Cardiac muscle cell (in vitro differentiated cells and primary cell): ENCODE measurements at places on chromosomes 6 and 20. TPM values are rescaled to one million over a fixed set of nuclear protein-coding genes. Genes with fewer than 3 reads are reported as not detected.

BPI gene
- not detected in 2 replicates for total RNA-seq

ADTRP gene
- total RNA-seq = not detected in 2 replicates

C20orf204 gene
- 0.88 and 2.2 TPM in 2 replicates for total RNA-seq

KCNK16 gene
- total RNA-seq = not detected in 2 replicates

GRCh38 chr6:116556814-116557415, 3.4 kb downstream of the CALHM4 start:
- DNase-seq = no peak

GRCh38 chr6:113854531-113855499, 2.3 kb upstream of the MARCKS start:
- DNase-seq = peak; percentile 85

DNA sequence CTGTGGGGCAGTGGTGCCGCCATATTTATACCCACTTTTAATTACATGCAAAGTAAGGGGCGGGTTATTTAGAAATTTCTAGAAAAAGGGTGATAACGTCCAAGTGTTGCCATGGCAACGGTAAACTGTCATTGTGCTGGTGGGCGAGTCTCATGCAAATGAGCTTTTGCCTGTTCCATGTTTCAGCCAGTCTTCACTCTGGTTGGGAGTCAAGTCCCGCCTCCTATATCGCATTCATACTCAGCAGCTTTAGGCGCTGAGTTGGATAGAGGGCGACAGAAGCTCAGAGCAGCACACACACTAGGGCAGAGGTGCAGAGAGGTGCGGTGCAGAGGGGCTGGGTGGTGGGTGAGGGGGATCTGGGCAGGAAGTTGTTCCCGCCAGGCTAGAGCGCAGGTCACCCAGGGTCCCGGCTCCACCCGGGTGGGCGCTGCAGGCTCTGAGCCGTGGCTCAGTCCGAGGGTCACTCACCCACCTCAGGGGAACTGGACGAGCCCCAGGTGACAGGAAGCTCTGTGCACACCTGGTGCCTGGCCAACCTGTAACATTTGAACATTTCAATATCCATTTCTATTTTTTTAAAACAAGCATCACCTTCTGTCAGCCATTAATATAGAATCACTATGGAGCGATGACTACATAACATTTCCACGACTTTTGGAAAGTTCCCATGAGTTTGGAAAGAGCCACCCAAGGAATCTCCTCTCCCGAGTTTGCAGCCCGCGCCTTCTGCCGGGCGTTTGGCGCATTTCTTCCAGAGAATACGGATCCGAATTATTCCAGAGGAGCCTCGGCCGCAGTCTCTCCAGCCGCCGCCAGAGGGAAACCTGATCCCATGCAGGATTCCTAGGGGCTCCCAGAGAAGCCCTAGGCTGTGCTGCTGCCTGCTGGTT, 89.1 kb upstream of the PHACTR3 start:
- DNase-seq = peak; percentile 66

DNA sequence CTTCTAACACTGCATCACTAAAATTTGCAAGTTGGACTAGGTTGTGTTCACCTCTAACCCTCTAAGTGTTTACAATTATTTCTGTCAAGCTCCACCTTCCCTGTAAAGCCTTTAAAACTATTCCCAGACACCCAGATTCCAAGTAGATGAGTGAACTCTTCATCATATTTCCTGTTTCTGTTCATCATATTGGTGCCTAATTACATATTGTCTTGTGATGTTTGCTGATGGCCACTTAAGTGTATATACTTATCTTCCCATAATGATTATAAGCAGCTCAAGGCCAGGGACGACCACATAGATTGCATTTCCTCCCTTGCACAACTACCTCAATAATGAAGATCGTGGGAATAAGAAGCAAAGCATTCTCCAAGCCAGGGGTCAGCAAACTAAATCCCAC, 16.8 kb downstream of the TNFRSF21 start:
- DNase-seq = peak; percentile 15

DNA sequence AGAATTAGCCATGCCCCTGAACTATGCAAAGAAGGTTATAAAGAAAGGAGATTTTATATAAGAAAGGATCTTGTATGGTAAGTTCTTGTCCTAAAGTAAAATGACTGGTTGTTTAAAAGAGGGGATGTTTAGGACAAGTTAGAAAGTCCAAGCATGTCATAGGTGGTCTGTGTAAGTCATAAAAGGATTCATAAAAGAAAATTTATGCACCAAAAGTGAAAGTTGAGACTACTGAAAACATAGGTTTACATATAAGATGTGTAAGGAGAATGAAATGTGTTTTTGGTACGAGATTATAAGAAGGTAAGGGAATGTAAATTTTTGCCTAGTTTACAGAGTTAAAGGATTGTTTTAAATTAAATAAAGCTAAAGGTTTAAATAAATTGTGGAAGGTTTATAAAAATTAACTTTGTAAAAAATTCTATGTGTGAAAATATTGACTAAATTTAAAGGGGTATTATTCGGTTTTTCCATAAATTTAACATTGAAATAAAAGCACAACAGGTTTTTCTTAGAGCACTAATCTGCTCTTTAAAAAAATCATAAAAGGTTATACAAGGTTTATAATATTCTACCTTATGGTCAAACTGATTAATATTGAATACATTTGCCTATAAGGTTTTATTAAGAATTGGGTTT, 93.6 kb upstream of the UST start:
- DNase-seq = peak; percentile 1

GRCh38 chr6:160974304-160974771, 17.2 kb upstream of the MAP3K4 start:
- DNase-seq = peak; percentile 95

- DNase-seq = no peak
Measured at GRCh38 chr6:3052481-3053230, 15.6 kb upstream of the RIPK1 start.

GRCh38 chr20:57280221-57280620, 13.8 kb upstream of the BMP7 start:
- no peak for DNase-seq

DNA sequence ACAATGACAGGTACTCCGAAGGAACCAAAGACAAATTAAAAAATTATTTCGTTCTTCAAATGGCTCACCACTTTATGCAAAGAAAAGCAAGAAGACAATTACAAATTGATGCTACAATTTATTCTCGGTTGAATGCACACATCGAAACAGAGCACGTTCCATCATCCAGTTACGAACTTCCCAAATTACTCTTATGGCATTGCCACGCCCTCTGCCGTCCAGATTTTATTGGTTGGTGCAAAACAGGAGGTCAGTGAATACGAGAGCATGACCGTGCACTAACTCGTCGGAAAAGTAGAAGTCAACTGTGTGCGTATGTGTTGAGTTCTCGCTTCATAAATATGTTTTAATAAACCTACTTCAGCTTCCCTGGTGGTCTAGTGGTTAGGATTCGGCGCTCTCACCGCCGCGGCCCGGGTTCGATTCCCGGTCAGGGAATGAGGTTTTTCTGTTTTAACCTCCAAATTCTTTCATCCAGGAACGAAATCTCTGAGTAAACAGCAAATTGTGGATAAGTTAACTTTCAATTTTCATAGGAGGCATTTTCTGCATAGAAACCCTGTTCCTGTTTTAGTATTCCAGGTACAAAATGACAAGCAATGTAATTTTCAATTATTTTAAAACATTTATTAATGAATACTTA, 23.2 kb downstream of the ZNF311 start:
- DNase-seq = peak; percentile 93

DNA sequence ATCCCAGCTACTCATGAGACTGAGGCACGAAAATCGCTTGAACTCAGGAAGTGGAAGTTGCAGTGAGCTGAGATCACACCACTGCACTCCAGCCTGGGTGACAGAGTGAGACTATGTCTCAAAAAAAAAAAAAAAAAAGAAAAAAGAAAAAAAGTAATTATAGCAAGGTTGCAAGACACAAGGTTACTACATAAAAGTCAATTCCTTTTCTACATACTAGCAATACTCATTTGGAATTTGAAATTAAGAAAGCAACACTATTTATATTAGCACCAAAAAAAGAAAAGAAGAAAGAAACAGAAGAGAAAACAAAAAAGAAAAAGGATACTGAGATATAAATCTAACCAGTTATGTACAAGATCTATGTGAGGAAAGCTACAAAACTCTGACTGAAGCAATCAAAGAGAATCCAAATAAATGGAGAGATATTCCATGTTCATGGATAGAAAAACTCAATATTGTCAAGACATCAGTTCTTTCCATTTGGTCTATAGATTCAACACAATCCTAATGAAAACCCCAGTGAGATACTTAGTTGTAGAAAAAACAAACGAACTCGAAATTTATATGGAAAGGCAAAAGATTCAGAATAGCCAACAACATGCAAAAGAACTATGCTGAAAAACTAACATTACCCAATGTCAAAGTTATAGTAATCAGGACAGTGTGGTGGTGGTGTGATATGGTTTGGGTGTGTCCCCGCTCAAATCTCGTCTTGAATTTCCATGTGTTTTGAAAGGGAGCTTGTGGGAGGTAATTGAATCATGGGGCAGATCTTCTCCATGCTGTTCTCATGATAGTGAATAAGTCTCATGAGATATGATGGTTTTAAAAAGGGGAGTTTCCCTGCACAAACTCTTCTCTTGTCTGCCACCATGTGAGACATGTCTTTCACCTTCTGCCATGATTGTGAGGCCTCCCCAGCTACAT, 73.3 kb downstream of the GPX5 start:
- no peak for DNase-seq

DNA sequence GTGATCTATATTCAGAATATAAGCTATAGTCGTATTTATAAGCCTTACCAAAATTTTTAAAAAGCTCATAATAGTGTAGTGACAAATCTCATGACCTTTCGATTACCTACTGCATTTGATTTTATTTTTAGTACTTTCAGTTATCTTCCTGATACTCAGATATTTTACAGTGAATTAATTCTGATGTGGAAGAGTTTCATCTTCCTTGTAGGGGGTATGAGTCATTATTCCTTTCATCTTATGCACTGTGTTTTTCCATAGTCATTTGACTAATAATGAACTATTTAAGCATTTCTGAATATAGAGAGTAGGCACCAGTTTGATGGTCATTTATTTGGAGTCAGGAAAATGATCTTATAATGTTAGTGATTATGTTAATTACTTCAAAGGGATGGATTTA, 36.4 kb downstream of the HDGFL1 start:
- DNase-seq = no peak
